Stimulated activated CD4-positive, alpha-beta T cell treated with anti-CD3 and anti-CD28 coated beads, TNF-alpha, amount 100 ng/mL, for 1 hour (primary cell): ENCODE measurements at places on chromosomes 7 and 10.

DNA sequence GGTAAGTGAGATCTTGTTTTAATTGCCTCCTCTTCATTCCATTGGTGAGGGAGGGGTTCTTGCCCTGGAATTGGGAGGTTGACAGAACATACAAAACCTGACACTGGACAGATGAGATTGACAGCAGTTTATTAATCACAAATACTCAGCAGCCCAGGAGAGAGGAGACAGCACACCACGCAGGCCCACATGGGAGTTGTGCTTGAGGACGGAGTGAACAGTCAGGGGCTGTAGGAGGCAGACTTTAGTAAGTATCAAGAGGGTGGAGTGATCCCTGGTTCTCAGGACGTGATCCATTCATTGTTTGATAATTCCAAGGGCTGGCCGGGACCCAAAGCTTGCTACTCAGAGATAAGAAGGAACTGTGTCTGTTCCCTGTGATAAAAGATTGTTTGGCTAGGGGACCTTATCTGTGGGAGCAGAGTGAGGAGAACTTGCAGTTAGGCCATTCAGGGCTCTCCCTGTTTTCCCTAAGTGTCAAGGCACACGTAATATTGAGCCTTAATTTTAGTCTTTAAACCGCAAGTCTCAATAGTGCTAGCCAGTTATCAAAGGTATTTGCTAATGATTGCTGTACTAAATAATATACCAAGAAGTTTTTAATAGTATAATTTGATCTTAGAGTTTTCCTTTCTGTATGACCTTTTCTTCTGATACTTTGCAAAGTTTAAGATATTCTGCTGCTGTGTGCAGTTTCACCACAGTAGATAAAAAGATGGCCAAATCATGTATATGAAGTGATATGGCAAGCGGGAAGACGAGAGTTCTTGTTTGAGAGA is 14.5 kb downstream of the CAPZA2 start:
- no peak for DNase-seq

DNA sequence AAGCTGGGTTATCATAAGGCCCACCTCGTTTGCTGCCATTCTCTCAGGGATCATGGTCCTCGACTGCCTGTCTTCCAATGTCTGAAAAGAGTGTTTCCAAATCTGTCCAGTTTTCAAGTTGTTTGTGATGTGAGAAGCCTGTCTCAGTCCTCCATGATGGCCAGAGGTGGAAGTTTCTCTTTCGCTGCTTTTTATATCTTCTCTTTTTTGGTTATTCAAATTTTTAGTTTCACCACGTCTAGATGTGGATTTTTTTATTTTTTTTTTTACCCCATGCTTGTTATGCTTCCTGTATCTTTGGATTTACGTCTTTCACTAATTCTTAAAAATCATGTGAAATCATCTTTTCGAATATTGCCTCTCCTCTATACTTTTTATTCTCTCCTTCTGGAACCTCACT is 6.1 kb upstream of the RBM33 start:
- DNase-seq: no peak

GRCh38 chr10:14048930-14049613 is 281.7 kb downstream of the FRMD4A start:
- DNase-seq: no peak

GRCh38 chr10:127492607-127493250 is 56.4 kb upstream of the NPS start:
- DNase-seq: no peak

DNA sequence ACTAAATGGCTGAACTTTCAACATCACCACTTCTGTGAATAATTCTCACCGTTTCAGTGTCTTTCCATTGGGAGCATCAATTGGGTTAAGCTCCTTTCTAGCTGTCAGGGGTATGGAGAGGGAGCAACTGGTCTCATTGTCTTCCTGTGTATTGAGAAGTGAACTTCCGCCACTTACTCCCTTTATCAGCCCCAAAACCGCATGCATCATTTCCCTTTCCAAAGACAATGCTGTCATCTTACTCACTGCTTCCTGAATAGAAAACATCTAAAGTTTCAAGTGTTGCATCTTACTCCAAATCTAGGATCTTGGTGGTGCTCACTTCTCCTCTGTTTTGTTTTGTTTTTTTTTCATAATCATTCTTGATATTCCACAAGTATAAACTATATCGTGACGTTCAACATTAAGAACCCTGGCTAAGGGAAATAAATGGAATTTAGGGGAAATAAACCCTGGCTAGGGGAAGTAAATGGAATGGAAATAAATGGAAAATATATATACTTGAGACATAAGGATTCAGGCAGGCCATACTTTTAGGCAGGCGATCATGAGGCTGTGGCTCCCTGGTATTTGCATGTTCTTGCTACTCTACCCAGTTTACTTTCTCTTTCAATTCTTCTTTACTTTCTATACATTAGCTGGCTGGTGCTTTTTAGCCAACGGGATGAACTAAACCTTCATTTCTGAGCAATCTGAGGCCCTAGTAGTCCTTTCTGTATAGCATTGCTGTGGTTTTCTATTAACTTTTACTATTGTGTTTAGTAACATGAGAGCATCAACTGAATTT is 371.9 kb downstream of the BMPER start:
- DNase-seq: no peak

- DNase-seq: no peak
Measured at GRCh38 chr10:26391701-26392695, 46.1 kb upstream of the APBB1IP start.

DNA sequence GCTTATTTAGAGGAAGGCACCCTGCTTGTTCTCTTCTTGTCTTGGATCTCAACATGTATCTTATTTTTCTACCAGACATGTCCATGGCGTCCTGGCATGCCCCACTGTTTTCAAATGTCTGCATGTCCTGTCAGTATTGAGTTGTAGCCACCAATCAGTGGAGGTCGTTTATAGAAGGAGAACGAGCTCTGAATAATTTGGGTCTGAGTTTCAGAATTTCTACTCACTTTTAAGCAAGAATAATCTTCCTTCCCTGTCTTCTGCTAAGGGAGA is 2.9 kb upstream of the HOXA13 start:
- DNase-seq: no peak

- DNase-seq: no peak
Measured at GRCh38 chr10:78552261-78552811, 516.4 kb upstream of the ZMIZ1 start.

- DNase-seq: no peak
Measured at GRCh38 chr10:3813986-3814837, 29.2 kb upstream of the KLF6 start.

GRCh38 chr10:62471711-62472110 is 97.5 kb downstream of the ZNF365 start:
- DNase-seq: no peak

- DNase-seq: no peak
Measured at GRCh38 chr7:108004220-108005142, 1.5 kb upstream of the LAMB1 start.

GRCh38 chr7:50209461-50210135 is 94.9 kb upstream of the IKZF1 start:
- DNase-seq: no peak

- no peak for DNase-seq
Measured at GRCh38 chr10:124505279-124505678, 43.7 kb downstream of the LHPP start.

GRCh38 chr10:113480851-113481502 is 71.9 kb upstream of the HABP2 start:
- no peak for DNase-seq

GRCh38 chr7:8982338-8982992 is 549.1 kb downstream of the NXPH1 start:
- DNase-seq: no peak
